ENCODE measurements at places on chromosomes 2 and 18.

DNA sequence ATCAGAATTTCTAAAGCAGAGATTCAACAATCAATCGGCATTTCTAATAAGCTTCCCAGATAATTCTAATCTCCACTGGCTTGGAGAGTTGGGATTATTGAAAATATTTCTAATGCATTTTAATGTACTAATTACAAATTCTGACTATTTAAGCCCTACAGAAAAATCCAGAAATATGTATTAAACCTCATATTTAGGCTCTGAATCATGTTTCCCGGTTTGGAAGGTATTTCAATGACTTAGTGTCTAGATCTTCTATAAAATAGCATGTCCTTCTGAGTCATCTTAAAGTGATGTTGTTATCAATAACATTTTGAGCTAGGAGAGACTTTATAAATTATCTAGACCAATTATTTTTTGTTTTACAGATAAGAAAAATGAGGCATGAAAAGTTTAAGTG is 258.8 kb upstream of the NRXN1 start:
- no peak for DNase-seq

DNA sequence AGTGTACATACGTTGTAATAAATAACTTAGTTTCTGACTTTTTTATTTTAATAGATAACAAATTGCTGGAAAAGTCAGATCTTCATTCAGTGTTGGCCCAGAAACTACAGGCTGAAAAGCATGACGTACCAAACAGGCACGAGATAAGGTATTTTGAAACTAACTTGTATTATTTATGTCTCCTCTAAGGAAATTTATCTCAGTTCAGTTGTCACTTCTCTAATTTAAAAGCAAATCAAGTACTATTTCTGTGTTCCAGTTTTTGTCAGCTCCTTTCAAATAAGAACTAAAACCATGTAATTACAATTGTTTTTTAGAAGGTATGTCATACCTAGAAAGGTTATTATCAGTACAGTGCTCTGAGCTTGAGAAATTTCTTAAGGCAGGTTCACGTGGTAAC is 4.6 kb downstream of the ATG16L1 start:
- no peak for DNase-seq

DNA sequence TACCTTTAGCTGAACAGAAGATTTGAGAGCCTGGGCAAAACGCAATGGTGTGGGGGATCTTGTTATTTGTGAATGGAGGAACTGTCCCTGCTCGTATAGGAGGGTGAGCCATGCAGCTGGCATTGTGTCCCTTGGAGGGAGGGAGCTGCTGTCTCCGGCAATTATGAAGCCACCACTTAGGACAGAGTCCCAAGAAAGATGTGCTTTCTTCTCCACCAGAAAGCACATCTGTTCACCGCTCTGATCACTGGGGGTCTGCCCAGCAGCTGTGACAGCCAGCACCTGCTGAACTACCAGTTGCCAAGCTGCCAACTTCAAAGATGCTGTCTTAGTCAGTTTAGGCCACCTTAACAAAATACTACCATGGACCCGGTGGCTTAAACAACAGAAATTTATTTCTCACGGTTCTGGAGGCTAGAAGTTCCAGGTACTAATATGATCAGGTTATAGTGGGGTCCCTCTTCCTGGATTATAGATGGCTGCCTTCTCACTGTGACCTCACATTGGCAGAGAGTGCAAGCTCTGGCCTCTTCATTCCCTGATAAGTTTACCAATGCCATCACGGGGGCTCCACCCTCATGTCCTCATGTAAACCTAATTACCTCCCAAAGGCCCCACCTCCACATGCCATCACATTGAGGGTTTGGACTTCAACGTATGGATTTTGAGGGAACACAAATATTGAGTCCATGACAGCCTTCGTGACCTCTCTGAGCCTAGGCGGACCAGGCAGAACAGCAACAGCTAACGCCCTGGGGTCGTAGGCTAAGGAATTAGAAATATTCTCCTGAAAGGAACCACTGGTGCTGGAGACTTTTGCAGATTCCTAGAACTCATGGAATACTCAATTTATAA is 148.3 kb downstream of the RHBDD1 start:
- DNase-seq, result no peak

DNA sequence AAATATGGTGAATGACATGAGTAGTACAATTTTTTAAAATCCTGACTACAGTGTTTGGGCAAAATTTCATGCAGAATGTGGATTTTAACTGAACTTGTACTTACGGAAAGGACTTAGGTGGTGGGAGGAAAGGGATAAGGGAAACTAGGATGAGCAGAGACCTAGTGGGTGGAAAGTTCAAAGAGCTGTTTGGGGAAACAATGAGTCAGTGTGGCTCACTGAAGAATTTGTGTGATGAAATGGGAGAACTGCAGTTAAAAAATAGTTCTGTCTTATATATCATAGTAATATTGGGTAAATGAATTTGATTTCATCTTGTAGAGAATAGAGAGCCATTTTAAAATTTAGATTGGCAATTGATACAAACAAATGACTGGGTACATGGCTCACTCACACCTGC is 220.1 kb upstream of the CTAGE1 start:
- DNase-seq, result no peak

DNA sequence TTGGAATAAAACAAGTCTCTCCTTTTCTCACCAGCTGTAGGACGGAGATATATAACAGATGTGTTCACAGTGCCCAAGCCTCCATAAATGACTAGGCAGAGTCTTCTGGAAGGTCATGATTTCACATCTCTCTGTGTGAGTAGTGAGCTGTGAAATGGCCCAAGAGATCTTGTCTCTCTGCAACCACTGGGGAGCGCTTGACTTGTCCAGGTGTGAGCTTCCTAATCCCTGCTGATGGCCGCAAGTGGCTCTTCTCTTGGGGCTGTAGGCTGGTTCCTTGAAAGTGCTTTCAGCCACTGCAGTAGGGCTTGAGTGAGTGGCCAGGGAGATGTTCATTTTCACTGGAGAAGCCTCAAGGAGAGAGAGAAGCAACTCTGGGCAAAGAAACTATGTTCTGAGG is 38.1 kb upstream of the OTOS start:
- no peak for DNase-seq

DNA sequence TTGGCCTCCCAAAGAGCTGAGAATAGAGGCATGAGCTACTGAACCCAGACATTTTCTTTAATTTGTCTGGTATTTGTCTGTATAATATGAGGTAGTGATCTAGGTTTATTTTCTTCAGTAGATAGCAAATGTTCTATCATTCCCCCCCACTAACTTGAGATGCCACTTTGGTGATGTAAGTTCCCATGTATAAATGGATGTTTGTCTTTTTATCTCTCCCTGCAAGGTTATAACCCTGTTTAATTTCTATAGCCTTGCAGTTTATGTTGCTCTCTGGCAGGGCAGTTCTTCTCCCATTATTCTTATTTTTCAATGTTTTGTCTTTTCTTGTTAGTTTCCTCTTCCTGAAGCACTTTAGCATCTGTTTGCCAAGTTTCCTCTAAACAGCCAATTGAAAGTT is 39.1 kb upstream of the MAP4K4 start:
- DNase-seq, result no peak

- DNase-seq, result no peak
Measured at GRCh38 chr2:153386481-153386897, 92.1 kb downstream of the RPRM start.

GRCh38 chr2:10688921-10689807 is 611 bp downstream of the NOL10 start:
- DNase-seq, result no peak

Data from Panc1 (cell line).